ENCODE measurements at places on chromosomes 3 and 15. TPM values are rescaled to one million over a fixed set of nuclear protein-coding genes. Genes with fewer than 3 reads are reported as not detected.
A peak's percentile ranks its signal among the peaks of the same experiment; 100 is the strongest.

FBXL22 gene
- total RNA-seq: 0.17 TPM

CORO2B gene
- 0.53 TPM for total RNA-seq

CYP8B1 gene
- not detected for total RNA-seq

SERINC4 gene
- total RNA-seq: 0.46 TPM

ANKRD28 gene
- 82.6 TPM for total RNA-seq

- no peaks in the 10 kb centered on the region for H3K4me1 ChIP-seq
- H3K36me3 ChIP-seq: no peaks in the 10 kb centered on the region
- no peak overlapping the region for H3K27ac ChIP-seq
- no peak overlapping the region for H3K4me3 ChIP-seq
- no peak for DNase-seq
- H3K27me3 ChIP-seq: no peaks in the 10 kb centered on the region
Observed at GRCh38 chr3:112871735-112872134, 25.1 kb upstream of the CD200R1L start.

GRCh38 chr3:69433969-69434325 lies 48.1 kb upstream of the FRMD4B start:
- no peaks in the 10 kb centered on the region for H3K27me3 ChIP-seq
- 0 out of 2 replicates have a peak overlapping the region, but pooled peaks have one; percentile 47 for H3K27ac ChIP-seq
- H3K36me3 ChIP-seq: no peaks in the 10 kb centered on the region
- no peak overlapping the region for H3K4me3 ChIP-seq
- peak; percentile 33 for DNase-seq
- peaks cover 9% of the 10 kb centered on the region for H3K4me1 ChIP-seq

DNA sequence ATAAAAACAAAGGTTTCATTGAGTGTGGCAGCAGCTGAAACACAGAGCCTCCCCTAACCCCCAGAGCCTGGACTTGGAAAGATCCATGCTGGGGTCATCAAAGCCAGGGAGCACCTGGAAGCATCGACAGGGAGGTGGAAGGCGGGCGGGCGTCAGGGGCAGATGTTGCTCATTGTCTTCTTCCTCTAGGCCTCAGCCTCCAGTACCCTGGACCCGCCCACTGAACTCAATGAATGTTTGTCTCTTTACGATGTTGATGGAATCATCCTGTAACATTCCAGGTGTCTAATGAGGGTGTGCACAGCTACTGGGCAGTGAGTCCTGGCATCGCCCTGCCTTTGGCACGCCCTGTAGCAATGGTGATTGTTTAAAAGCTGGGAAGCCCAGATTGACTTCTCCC lies 9.8 kb downstream of the GP5 start:
- no peak overlapping the region for H3K27ac ChIP-seq
- no peak overlapping the region for H3K4me3 ChIP-seq
- DNase-seq: no peak
- H3K36me3 ChIP-seq: no peaks in the 10 kb centered on the region

GRCh38 chr3:25895031-25895430 lies 105.1 kb downstream of the OXSM start:
- no peak for DNase-seq
- no peaks in the 10 kb centered on the region for H3K27me3 ChIP-seq
- no peaks in the 10 kb centered on the region for H3K36me3 ChIP-seq
- H3K4me3 ChIP-seq: no peak overlapping the region
- no peak overlapping the region for H3K27ac ChIP-seq

DNA sequence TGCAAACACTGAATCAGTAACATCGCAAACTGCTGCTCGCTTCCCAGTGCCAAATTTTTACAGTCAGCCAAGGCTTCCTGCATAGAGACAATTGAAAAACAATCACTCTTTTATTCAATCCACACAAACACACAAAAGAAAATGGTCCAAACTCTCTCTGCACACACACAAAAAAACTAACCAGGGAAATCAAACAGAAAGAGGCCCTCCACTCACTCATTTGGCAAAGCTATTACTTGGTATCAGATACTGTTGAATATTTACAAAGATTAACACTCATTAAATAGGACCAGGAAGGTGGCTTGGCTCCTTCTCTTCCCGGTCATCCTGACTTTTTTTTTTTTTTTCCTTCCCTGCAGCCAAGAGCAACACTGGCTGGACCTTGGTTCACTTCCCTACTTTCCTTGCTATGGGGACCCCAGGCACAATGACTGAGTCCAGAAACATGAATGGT lies 62.4 kb upstream of the SPATA12 start:
- no peak for DNase-seq
- no peaks in the 10 kb centered on the region for H3K36me3 ChIP-seq
- no peaks in the 10 kb centered on the region for H3K27me3 ChIP-seq
- H3K27ac ChIP-seq: no peak overlapping the region

DNA sequence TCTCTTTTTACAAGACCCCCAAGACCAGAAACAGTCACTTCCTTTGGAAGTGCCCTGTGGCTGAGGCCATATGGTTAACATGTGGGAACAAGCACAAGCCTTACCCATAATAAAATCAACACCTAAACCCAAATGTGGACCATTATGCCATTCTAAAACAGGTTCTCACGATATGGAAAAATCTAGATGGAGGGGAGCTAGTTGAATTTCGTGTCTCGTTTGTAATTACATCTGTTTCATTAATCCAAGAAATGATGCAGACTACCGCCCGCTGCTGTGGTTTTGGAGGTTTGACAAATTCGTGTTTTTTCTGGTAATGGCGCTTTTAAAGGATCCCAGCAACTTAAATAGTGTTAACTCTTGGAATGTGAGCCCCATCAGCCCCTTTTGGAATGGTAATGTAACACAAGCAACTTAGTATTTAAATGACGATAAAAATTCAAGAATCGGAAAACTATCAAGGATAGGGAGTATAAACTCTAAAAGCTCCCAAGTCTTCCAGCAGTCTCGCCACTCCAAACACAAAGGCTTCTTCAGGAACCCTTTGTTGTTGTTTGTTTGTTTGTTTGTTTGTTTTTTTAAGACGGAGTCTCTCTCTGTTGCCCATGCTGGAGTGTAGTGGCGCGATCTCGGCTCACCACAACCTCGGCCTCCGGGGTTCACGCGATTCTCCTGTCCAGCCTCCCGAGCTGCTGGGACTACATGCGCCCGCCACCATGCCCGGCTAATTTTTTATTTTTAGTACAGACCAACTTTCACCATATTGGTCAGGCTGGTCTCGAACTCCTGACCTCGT lies 1.1 kb downstream of the CNBP start:
- peaks cover 23% of the 10 kb centered on the region for H3K36me3 ChIP-seq
- H3K4me1 ChIP-seq: peaks cover 45% of the 10 kb centered on the region
- H3K4me3 ChIP-seq: peak overlapping the region; percentile 73
- DNase-seq: no peak

GRCh38 chr15:71945012-71945411 lies 134.7 kb downstream of the NR2E3 start:
- no peaks in the 10 kb centered on the region for H3K4me1 ChIP-seq
- no peaks in the 10 kb centered on the region for H3K36me3 ChIP-seq
- H3K4me3 ChIP-seq: no peak overlapping the region
- H3K27ac ChIP-seq: no peak overlapping the region
- no peaks in the 10 kb centered on the region for H3K27me3 ChIP-seq

All from PC-9 (cell line).